Fibroblast of gingiva (primary cell): ENCODE measurements at places on chromosomes 2 and 18.

GRCh38 chr2:219408631-219409030, 9.5 kb upstream of the DES start:
- DNase-seq, result no peak

DNA sequence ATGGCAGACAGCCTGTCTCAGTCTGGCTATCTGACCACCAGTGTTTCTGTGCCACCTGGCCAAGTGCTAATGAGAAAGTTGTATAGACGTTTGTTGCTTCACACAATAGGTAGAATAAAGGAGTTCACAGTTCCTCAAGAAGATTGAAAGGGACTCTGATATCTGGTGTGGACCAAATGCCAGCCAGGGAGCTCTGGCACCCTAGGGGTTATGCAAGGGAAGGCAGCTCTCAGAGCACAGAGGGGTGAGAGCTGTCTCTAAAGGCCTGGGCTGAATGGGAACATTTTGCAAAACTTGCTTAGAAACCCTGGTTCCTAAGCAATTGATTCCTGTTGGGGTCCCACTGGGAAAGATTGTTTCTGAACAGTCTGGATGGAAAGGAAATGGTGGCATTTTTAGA, 553.8 kb downstream of the EPHA4 start:
- no peak for DNase-seq

GRCh38 chr2:30262716-30263309, 31.5 kb downstream of the LBH start:
- DNase-seq, result no peak

DNA sequence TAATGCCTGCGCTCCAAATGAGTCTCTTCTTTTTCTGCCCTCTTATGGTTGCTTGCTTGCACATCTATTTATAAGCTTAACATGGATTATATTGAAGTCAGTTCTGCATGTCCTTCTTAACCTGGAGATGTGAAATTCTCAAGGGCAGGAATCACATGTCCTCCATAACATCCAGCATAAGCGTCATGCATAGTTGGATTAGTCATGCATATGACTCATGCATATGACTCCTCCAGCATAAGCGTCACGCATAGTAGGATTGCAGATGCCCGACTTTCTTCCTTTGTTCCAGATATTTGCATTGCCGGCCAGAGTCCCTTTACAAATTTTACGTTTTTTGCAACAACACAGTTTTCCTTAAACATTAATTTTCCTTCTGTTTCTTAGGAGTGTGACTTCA, 308.6 kb downstream of the TGIF1 start:
- no peak for DNase-seq

DNA sequence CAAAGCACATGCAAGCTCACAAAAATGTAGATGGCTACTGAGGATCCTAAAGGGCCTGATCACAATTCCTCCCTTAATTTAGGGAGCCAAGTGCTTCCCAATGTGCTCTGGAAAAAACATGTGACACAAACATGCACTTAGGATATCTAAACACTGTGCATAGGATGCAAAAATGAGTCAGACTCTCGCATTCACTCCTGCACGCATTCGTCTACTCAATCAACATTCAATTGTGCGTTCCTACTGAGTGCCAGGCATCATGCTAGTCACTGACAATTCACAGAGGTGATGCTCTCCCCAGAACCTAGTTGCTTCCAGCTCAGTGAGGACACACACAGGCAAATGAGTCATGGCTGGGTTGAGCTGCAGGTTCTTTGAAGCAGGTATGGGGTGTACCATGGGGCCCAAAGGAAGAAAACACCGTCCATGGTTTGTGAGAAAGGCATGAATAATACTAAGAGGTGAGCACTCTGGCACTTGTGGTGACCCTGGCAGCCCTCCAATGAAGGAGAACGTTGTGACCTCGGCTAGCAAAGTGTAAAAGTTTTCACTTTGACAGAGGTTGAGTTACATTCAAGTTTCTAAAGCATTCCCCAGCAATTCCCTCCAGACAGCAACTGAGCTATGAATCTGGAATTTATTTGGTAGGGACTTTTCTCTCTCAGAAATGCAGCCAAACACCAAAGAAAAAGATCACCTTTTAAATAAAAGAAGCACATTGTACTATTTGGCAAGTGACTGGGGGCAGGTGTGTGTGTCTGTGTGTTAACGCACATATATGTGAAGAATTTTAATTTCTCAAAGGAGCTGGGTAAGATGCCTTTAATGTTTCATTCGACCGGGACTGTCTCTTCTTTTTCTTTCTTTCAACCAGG, 173.3 kb downstream of the ALPK2 start:
- DNase-seq, result no peak

- no peak for DNase-seq
These were observed 215.1 kb downstream of the ZNF385B start for GRCh38 chr2:179646173-179646769.

DNA sequence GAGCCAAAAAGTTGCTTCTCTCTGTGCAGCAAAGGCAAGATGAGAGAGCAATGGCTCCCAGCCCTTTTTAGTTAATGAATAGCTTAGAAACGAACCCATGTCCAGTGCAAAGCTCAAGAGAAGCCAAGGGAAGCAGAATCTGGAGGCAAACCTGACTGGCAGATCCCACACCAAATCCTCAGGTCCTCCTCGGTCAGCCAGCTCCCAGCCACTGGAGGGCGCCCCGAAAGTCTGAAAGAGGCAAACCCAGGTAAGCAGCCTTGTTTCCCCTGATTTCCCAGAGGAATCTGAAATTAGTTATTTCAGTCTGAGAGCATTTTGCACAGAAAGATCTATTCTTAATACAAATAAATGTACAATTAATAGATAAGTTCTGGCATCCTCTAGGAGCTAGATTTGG, 71.3 kb upstream of the PID1 start:
- DNase-seq, result no peak

DNA sequence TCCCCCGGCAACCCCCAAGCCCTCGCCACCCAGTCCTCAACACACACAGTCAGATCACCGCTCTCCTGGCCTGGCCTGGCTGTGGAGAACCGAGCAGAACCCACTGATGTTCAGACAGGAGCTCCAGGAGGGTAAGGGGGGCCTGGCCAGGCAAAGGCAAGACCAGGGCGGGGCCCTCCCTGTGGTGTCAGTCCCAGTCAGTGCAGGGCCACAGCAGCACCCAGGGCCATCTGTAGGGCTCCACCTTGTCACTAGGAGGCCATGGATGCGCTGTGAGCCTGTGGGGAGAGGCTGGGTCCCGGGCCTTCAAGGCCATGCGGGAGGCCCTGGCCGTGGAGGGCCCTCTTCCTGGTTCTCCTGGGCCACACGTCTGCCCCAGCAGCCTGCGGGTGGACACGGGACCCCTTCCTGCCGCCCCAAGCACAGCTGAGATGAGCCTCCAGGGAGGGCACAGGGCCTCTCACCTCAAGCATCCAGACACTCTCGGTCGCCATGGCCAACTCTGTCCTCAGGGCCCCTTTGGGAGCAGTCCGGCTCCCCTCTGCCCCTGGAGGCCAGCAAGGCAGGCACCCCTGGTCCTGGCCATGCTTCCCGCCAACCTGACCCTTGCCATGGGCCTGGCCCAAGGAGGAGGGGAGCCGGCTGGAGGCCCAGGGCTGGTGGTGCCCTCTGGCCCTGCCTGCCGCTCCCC, 2.0 kb downstream of the ANO7 start:
- DNase-seq, result no peak

GRCh38 chr2:96470109-96470508, 35.0 kb downstream of the NEURL3 start:
- no peak for DNase-seq

DNA sequence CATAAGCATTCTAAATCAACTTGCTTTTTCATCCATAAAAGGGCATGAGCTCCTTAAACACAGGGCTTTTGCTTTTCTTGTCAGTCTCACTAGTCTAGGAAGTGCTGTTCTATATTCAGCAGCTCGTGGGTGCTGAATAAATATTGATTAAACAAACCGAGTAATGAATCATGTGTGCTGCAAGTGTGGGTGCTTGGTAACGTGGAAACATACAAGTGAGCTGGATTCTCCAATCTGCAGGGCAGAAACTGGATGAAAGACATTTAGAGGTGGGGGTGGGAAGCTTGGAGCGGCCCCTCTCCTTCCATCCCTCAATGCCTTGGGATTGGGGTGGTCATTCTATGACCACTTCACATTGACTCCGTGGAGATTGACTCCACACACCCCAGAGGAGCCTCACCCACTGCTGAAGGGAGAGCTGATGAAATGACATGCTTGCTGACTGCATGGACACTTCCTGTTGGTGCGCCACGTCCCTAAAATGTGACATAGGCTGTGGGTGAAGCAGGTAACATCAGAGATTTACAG, 114.6 kb downstream of the DOCK10 start:
- DNase-seq, result peak; percentile 43

GRCh38 chr2:61634512-61634911, 96.4 kb upstream of the XPO1 start:
- DNase-seq, result no peak

- DNase-seq, result peak; percentile 56
These were observed 413.5 kb downstream of the PTPRM start for GRCh38 chr18:7980656-7981055.

DNA sequence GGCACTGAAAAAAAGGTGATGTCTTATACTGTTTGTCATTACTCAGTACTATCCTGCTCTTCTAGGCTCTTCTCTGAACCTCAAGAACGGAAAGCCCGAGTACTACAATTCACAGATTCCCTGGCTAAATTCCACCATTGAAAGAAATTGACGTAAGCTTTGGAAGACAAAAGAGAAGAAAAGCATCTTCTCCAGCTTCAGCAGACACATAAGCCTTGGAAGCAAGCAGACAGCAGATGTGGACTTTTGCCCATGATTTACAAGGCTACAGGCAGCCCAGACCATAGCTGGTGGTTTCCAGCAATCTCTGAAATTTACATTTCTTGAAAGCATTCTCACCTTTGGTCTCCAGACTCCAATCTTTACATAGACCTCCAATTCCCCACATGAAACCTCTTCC, 289.0 kb downstream of the C1D start:
- no peak for DNase-seq
